Activated T-helper 1 cell treated with anti-CD3 and anti-CD28 coated beads, Interleukin-2, amount 50 U/mL, for 16 hours (primary cell): ENCODE measurements at places on chromosomes 1 and 21.

DNA sequence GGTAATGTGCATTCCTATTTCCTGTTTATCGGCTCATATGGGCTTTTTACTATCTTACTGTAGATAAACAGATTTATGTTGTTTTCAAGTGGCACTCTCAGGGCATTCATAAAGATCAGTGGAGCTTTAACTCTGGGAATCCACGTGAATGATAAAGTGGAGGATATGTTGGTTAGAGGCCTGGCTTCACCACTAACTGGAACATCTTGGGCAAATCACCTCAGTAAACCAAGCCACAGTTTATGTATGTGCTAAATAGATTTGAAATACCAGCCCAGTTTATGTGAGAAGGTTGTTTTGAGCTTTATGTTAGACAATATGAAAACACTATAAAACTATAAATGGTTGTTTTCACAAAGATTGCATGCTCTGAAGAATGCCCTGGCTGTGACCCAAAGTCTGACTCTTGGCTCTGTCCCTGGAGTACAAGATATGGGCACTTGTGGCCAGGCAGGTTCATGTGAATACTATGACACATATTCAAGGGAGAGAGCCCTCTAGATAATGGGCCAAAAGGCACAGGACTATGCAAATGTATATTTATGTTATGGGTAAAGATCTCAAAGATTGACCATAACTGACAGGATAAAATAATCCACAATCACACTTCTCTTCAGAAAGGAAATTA lies 36.7 kb downstream of the FAM163A start:
- no peak for DNase-seq

GRCh38 chr1:176790786-176791185 lies 327.8 kb downstream of the PAPPA2 start:
- DNase-seq, result no peak

DNA sequence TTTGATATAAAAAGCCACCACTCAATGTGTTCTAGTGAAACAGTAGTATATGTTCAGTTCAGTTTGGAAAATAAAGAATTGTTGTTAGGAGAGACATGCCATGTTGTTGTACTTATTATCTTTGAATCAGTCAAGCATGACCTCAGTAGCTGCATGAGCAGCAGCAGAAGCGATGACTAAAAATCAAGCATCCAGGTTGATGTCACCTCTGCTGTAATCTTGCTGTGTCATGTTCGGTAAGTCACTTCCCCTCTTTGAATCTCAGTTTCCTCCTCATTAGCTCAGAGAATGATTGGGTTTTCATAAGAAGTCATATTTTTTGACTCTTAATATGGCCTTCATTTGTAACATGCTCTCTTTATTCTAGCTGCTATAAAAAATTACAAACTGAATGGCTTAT lies 428.4 kb upstream of the B3GALT2 start:
- no peak for DNase-seq

DNA sequence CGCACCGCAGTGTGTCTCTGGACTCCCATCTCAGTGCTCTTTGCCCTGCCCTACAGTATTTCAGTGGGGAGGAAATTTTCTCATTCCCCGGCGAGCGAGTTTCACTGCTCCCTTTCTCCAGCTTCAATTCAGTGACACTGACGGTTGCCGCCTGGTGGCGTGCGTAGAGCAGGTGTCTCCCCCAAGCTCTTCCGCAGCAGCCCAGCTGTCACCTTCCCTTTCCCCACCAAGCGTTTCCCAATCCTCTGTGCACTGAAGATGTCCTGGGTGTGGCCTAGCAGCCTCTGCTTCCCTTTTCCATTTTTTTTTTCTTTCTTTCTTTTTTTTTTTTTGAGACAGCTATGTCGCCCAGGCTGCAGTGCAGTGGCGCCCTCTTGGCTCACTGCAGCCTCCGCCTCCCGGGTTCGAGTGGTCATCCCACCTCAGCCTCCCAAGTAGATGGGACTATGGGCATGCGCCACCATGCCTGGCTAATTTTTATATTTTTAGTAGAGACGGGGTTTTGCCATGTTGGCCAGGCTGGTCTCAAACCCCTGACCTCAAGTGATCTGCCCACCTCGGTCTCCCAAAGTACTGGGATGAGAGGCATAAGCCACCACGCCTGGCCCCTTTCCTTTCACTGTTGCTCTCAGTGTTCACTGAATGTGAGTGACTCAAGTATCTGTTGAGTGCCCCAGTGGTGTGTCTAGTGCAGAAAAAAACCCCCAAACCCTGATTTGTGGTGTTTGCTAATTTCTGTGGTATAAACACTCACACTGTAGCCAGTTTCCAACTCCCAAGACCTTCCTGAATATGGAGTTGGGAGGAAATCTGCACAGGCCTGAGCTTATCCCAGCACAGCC lies 30.1 kb downstream of the TNFRSF1B start:
- DNase-seq, result no peak

DNA sequence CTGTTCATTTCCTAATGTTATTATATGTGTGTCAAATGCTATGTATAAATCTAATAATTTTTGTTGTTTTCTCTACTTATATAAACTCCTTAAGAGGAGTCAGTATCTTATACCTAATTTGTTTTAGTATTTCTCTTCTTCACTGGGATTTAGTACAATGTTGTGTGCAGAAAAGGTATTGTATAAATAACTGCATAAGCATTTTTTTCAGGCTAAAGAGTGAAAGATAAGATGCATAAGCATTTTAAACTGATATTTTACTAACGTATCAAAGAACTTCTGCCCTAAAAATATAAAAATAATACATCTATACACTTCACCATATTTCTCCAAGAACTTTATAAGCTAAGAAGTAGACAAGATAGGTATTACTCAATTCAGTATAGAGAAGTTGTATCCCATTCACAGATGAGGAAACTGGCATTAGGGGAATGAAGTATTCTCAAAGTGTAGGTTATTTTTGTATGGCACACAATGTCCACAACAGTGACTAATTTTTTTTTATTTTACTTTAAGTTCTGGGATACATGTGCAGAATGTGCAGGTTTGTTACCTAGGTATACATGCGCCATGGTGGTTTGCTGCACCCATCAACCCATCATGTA lies 59.3 kb downstream of the NUP210L start:
- DNase-seq, result no peak

GRCh38 chr1:34460193-34460592 lies 283.5 kb downstream of the C1orf94 start:
- DNase-seq, result no peak
